CD8-positive, alpha-beta memory T cell (primary cell): ENCODE measurements at places on chromosomes 6 and 20.

DNA sequence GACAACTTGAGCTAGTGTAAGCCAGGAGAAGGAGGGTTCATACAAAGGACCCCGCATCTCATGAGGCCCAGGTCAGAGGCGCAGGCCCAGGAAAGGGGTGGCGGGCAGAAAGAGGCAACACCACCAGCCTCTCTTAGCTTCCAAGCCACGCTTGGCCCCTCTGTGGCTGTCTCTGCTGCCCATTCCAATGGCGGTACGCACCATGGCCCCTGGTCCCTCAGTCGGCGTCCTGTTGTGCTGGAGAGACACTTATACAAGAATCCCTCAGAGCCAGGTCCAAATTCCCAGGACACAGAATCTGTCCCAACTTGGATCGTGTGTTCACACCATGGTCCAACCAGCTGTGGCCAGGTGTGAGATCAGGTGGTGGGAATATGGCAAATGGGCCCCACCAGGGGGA, 127.0 kb upstream of the CDH4 start:
- no peak for DNase-seq

- no peak for DNase-seq
Observed at GRCh38 chr6:164068527-164068926, 654.0 kb downstream of the QKI start.

GRCh38 chr20:58339741-58340140, 30.2 kb downstream of the RAB22A start:
- DNase-seq, result no peak

DNA sequence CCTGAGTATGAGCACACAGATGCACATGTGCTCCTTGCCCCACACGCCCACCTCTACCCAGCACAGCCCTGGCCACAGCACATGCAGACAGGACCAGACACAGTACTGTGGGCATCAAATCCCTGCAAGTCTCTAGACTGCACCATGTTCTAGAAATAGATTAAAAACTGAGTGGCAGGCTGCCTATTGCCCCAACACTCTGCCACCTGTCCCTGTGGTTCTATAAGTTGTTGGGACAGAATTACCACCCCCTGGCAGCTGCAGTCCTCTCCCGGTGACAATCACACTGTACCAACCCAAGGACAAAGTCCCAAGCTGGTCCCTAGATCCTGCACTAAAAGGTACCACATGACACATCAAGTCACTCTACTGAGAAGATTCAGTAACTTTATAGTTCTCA, 70.2 kb downstream of the B3GAT2 start:
- DNase-seq, result no peak

GRCh38 chr20:53613748-53614147, 20.1 kb upstream of the ZNF217 start:
- DNase-seq, result no peak

GRCh38 chr20:40938020-40938419, 90.6 kb upstream of the TOP1 start:
- DNase-seq, result no peak

GRCh38 chr6:136251394-136251793, 1.3 kb upstream of the MTFR2 start:
- DNase-seq, result no peak

GRCh38 chr20:48015141-48015910, 230.0 kb upstream of the SULF2 start:
- no peak for DNase-seq

GRCh38 chr20:46400253-46400652, 6.2 kb downstream of the ELMO2 start:
- no peak for DNase-seq
